Heart right ventricle (tissue), 16 donors: ENCODE measurements at places on chromosomes 2 and 18. TPM values are rescaled to one million over a fixed set of nuclear protein-coding genes. Genes with fewer than 3 reads are reported as not detected.

DNA sequence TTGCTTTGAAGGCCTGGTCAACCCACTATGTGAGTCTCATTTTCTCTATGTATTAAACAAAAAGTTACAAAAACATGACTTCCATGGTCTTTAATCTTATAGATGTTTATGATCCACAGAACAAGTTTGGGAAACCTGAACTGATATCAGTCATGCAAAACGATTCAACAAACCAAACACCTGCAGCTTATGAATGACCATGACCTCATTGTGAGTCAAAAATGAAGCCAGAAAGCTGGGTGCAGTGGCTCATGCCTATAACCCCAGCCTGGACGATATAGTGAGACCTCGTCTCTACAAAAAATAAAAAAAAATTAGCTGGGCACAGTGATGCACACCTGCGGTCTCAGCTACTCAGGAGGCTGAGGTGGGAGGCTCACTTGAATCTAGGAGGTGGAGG lies 270.4 kb upstream of the CCDC68 start:
- DNase-seq, result no peak

GRCh38 chr2:20697322-20697934 lies 30.5 kb downstream of the GDF7 start:
- DNase-seq, result no peak

The CNDP1 gene
- not detected for total RNA-seq

GRCh38 chr2:146806364-146807005 lies 1038.3 kb upstream of the ACVR2A start:
- DNase-seq, result no peak

- DNase-seq, result peak; percentile 42
These were observed 55.4 kb upstream of the CD28 start for GRCh38 chr2:203650860-203651613.

- no peak for DNase-seq
These were observed 81.0 kb downstream of the SPRED2 start for GRCh38 chr2:65351234-65351947.

DNA sequence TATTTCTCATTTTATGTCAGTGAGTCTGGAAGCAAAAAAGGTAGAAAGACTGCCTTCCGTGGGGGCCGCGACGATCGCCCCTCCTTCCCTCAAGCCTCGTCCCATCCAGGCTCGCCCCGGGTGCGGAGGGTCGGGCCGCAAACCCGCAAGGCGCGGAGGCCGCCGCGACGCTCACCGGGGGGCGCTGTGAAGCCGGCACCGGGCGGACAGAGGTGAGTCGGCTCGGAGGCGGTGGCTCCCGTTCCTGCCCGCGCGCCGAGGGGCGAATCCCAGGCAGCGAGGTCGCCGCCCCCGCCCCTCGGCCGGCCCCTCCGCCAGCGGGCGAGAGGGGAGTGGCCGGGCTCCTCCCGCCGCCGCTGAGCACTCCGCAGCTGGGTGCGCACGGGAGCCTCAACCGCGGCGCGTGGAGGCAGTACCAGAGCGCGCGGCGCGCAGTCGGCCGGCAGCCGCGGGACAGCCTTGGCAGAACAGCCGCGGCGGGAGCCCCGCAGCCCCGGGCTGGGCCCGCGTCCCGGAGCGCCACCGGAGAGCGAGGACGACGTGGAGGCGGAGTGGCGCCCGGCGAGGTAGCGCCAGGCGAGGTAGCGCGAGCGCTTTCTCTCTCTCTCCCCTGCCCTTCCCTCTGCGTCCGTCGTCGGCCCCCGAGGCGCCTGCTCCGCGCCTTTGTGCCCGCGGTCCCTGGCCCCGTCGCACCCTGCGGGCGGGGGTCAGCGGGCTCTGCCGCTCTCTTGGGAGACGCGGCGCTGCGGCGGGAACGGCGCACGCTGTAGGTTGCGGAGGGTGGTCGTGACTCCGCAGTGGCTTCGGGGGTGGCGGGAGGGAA lies at the start of gene MYO1B:
TSS of gene MYO1B (plus strand) at position 359 of the 823 bp plus-strand sequence. CDS start 31,492 bp downstream, outside the sequence.
- peak; percentile 68 for DNase-seq

The FAM110C gene
- 2.9 TPM for total RNA-seq

The SLC23A3 gene
- total RNA-seq, result 0.30 TPM

The FMNL2 gene
- 9.2 TPM for total RNA-seq

The DNAH7 gene
- total RNA-seq, result 0.74 TPM

The CHRNG gene
- total RNA-seq, result not detected

DNA sequence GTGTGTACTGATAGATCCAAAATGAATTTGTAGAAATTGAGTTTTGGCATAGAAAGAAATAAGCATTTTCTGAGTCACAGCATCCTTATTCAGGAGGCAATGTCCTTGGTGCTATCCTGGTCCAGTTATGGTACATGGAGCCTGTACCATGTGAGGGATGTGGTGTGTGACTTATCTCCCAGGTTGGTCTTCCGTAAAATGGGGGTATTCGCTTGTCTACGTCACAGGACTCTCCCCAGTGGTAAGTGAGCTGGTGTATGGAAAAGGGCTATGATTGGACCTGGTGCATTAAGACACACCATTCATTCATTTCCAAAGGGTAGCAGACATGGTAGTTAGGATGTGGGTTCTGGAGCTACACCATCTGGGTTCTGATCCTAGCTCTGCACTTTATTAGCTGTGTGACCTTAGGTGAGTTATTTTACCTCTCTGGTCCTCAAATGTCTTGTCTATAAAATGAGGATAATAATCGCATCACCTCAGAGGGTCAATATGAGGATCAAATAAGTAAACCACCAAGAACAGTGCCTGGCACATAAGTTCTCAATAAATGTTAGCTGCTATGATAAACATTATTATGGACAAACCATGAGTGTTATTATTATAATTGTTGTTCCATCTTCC lies 119.2 kb downstream of the MYCN start:
- no peak for DNase-seq

DNA sequence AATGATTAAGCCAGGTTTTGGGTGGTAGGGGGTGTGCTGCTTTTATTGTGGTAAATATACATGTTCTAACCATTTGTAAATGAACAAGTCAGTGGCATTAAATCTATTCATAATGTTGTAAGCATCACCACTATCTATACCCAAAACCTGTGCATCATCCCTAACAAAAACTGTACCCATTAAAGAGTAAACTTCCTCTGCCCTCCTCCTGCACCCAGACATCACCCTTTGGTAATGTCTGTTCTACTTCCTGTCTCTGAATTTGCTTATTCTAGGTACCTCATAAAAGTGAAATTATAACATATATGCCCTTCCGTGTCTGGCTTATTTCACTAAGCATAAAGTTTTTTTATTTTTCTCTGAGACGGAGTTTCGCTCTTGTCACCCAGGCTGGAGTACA lies 14.1 kb downstream of the RIF1 start:
- no peak for DNase-seq

The SERPINB11 gene
- total RNA-seq, result not detected

GRCh38 chr2:138424436-138425140 lies 77.0 kb upstream of the SPOPL start:
- DNase-seq, result no peak

The DSG4 gene
- not detected for total RNA-seq

GRCh38 chr2:239558661-239559060 lies 157.8 kb upstream of the HDAC4 start:
- DNase-seq, result no peak
